ENCODE measurements at places on chromosomes 16 and 17.
A peak's percentile ranks its signal among the peaks of the same experiment; 100 is the strongest.

- no peaks in the 10 kb centered on the region for H3K4me1 ChIP-seq
- no peak for DNase-seq
- H3K4me3 ChIP-seq, result no peak overlapping the region
- H3K27me3 ChIP-seq, result no peaks in the 10 kb centered on the region
- H3K36me3 ChIP-seq, result no peaks in the 10 kb centered on the region
Observed at GRCh38 chr17:47993964-47994363, 23.1 kb downstream of the CDK5RAP3 start.

DNA sequence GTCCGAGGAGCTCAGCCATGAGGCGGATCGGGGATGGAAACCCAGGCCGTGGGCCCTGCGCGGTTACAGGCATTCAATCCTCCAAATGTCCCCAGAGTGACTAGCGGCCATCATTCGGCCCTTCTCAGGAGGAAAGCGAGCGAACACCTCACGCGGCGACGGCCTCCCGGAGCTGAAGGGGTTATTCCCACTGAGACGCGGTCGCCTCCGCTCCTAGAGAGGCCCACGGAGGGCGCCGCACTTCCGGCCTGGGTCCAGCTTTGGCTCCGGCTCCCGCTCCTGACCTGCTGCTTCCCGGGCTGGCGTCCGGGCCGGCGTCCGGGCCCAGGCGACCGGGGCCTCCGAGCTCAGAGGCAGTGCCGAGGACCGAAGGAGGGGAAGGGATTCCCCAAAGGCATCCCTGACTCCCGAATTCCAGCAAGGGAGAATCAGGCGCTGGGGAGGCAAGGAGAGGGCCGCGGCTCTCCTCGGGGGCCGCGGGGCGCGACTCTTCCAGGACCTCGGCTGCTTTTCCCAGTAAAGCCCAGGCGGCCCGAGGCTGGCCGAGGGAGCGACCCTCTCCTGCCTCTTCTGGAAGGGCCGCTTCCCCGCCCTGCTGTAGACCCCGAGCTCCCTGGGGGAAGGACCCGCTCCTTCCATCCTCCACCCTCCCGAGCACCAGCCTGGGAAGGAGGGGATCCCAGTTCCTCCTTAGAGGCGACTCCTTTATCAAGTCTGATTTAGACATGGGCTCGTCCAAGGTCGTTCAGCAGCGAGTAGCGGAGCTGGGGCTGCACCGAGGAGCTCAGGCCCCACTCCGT lies 18.6 kb upstream of the ZNF629 start:
- H3K27ac ChIP-seq, result peak overlapping the region; percentile 68
- peak; percentile 89 for DNase-seq
- no peaks in the 10 kb centered on the region for H3K27me3 ChIP-seq
- H3K4me3 ChIP-seq, result peak overlapping the region; percentile 46
- no peaks in the 10 kb centered on the region for H3K36me3 ChIP-seq

DNA sequence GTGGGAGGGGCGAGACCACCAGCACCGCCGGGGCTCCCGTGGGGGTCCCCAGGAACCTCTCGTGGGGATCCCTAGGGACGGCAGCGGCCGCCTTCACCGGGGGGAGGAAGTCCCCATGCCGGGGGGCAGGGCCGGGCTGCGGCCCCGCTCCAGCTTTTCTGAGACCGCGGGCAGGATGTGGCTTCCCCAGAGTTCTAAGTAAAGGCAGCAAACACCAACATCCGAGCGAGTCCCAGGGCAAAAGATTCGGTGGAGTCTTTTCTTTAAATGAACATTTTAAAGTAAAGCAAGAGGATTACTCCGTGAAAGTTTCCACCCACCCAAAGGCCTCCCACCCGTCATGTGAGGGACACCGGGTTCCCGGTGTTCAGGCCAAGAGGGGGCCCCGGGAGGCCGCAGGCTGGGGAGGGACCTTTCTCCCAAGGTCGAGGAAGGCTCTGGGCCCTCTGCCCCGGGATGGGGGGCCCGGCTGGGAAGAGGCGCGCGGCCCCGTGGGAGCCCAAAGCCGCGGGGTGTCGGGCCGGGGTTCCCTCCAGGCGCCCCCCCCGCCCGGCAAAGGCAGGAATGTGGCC lies 137.2 kb upstream of the RPH3AL start:
- H3K27me3 ChIP-seq, result no peaks in the 10 kb centered on the region
- peak overlapping the region; percentile 65 for H3K27ac ChIP-seq
- H3K4me3 ChIP-seq, result no peak overlapping the region
- peaks cover 11% of the 10 kb centered on the region for H3K4me1 ChIP-seq

- H3K27ac ChIP-seq, result no peak overlapping the region
- no peaks in the 10 kb centered on the region for H3K36me3 ChIP-seq
- no peak for DNase-seq
- no peaks in the 10 kb centered on the region for H3K27me3 ChIP-seq
Observed at GRCh38 chr17:59832883-59833379, 59.8 kb downstream of the TUBD1 start.

GRCh38 chr16:47426806-47427205 lies 34.1 kb downstream of the ITFG1 start:
- no peaks in the 10 kb centered on the region for H3K27me3 ChIP-seq
- H3K36me3 ChIP-seq, result peaks cover 13% of the 10 kb centered on the region
- H3K4me3 ChIP-seq, result no peak overlapping the region
- no peaks in the 10 kb centered on the region for H3K4me1 ChIP-seq
- H3K27ac ChIP-seq, result no peak overlapping the region
- DNase-seq, result no peak

Data from thyroid gland (tissue), 4 donors.